ENCODE measurements at places on chromosomes 1 and 21.

GRCh38 chr1:171446386-171446785 is 38.9 kb upstream of the PRRC2C start:
- no peak for DNase-seq

DNA sequence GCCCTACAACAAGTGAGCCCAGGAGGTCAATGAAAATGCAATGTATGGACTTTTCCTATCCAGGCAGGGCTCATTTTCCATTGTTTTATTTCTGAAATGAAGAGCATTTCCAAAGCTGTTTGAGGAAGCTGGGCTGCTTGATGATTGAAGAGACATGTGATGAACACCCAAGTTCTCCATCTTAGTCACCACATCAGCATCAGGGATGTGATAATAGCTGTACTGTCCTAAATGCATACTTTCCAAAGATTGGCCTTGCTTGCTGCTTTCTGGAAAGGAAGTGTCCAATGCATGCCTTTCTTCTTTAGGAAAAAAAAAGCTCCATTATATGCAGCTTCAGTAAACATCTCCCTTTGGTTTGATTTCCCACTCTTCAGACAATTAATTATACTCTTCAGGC is 425.9 kb upstream of the RUNX1 start:
- DNase-seq, result no peak

DNA sequence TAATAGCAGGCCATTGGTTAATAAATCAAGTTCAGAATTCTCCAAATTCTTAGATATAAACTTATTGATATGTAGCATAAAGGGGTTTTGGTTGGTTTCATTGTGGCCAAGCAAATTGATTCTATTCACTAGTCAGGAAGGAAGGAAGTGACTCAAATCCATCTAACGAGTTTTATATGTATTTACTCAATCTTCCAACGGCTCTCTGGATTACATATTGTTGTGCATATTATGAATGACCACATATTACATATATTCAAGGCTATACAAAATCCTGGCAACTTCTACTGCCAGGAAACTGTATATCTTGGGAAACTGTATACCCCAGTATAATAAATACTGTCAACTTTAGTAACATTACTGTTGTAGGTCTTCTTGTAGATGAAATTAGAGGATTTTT is 20.1 kb upstream of the PDE4B start:
- DNase-seq, result no peak

- DNase-seq, result no peak
Measured at GRCh38 chr1:211285196-211285595, 26.0 kb downstream of the RCOR3 start.

DNA sequence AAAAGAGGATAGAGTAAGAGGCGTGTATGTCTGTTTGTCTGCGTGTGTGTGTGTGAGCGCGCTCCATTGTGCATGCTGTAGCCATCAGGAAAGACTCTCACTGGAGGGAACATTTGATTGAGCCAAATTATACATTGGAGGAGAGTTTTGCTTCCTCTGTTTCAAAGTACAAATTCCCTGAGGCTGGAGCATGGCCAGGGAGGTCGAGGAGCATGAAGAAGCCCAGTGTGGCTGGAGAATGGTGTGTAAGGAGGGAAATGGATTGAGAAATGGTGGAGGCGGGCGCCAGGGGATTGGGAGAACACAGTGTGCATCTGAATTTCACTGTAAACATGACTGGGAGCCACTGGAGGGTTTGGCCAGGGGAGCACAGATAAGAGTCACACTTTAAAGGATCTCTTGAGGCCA is 22.1 kb upstream of the EFNA1 start:
- DNase-seq, result no peak

DNA sequence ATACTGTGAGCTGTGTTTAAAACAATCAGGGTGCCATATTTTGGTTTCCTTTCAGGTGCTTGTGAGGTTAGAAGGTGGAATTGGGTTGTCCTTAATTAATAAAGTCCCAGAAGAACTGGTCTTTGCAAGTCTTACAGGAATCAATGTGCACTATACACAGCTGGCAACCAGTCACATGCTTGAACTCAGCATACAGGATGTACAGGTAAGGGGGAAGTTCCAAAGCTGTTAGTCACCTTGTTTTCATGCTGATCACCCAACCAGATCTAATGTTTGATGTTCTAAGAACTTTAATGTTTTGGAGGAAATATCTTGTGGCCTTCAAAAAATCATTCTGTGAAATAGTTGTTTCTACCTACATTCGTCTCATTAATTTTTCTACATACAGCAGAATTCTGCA is 156.3 kb downstream of the VPS13D start:
- peak; percentile 10 for DNase-seq

- no peak for DNase-seq
Measured at GRCh38 chr1:61523893-61524605, 200.9 kb downstream of the TM2D1 start.

DNA sequence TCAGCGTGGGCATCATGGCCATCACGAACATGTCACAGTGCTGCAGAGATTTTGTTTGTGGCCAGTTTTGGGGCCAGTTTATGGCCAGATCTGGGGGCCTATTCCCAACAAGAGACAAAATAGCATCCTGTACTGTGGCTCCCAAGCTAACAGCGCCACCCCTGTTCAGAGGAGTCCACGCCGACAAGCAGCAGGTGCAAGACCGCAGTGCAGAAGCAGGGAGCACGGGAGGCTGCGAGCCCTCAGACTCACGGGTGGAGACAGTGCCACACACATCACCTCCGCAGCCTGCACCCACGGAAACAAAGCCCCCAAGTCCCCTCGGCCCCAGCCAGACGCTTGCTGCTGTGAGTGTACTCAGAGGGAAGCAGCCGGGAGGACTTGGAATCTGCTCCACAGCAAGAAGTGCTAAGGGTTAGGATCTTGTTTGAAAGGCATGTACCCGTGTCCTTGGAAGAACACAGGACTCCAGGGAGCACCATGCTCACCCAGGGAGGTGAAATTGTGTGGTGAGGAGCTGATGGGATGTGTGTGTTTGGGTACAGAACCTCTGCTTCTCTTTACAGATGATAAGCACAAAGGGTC is 7.1 kb downstream of the TCP10L start:
- no peak for DNase-seq

- DNase-seq, result no peak
Measured at GRCh38 chr1:214003233-214003632, 15.5 kb downstream of the PROX1 start.

DNA sequence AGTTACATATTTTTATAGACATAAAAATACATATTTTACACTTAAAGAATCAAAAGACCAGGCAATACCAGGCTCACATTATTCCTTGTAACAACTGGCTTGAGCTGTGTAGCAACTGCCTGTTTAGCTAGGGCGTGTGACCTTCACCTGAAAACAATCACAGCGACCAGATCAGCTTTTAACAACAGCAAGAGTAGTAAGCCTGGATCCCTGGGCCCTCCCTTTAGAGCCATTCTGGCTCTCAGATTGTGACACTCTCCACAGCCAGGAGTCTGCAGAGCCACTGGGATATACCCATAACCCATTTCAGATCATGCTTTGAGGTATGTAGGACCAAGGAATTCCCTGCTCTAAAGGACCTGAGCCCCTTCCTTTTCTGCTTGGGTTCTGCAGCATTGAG is 29.4 kb upstream of the GNG4 start:
- no peak for DNase-seq

DNA sequence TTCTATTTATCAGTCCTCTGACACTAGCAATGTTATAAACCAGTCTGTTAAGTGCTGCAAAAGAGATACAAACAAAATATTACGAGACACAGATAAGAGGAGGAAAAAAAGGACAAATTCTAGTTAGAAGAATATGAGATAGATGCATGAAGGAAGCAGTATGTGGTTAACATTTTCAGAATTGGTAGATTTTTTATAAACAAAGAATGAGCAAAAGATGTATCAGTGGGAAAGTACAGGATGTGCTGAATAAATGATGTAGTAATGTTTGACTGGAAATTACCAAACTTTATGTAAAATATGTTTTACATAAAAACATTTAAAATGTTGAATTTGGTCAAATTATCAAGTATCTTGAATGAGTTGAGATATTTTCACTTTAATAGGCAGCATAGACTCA is 574.2 kb downstream of the NUF2 start:
- no peak for DNase-seq

GRCh38 chr1:48246727-48247126 is 24.2 kb downstream of the SLC5A9 start:
- DNase-seq, result no peak

- DNase-seq, result no peak
Measured at GRCh38 chr1:7104339-7104738, 319.1 kb downstream of the CAMTA1 start.

DNA sequence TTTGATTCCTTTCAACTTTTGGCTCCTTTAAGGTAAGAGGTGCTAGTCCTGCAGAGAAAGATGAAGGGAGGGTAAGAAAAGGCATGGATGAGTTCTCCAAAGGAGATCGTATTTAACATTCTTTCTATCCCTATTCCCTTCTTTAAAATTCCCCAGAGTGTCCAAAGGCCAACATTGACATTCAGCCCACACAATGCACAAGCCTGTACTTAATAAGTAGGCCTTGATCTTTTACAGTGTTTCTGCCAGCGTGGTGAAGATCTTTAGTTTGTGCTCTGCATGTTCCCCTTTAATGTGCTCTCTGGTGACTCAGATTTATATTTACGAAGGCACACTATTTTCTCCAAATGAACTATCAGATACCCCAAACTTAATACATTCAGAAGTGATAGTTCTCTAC is 582.5 kb upstream of the RGS18 start:
- no peak for DNase-seq

GRCh38 chr21:23968008-23968407 is 1639.3 kb downstream of the MRPL39 start:
- DNase-seq, result no peak

DNA sequence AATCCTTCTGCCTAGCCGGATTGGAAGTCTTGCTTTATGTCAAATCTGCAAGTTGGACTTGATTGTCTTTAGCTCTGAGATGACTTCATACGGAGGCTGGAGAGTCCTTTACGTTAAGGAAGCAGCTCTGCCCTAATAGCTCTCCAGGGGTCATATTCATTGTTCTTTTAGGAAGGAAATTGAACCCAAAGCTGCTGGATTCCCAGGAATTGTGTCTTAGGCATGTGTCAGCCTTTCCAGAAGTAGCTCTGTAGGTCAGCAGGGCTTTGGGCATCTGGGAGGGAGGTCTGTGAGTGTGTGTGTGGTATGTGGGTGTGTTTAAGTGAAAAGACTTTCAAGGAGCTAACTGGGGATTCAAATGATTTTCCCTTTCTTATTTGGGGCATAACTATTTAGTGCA is 82.4 kb downstream of the ABCA4 start:
- DNase-seq, result no peak

DNA sequence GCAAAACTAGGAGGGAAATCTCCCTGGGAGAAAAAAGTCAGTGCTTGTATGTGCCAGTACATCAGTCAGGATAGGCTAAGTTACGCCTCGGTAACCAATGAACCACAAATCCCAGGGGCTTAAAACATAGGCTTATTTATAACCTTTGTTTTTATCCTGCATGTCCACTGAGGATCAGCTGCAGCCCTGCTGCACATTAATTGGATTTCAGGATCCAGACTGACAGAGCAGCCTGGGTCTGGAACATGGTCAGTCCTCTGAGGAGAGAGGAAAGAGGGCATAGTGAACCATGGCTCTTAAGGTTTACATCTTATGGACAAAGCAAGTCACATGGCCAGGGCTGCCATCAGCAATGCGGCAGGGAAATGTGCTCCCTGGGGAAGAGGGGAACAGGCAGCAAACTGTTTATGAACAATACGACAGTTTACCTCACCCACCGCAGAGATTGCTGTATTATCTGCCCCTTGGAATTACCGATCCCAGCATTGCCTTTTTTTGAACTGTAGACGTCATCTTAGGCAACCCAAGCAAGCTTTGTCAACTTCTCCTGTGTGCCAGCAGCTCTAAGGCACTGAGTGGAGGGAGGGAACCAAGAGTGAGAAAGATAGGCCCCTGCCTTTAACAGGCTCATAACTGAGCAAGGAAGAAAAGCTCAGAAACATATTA is 9.1 kb upstream of the SPRR4 start:
- DNase-seq, result no peak

- no peak for DNase-seq
Measured at GRCh38 chr1:237448042-237448441, 406.1 kb downstream of the RYR2 start.

- no peak for DNase-seq
Measured at GRCh38 chr1:45730075-45730779, 20.2 kb downstream of the IPP start.

DNA sequence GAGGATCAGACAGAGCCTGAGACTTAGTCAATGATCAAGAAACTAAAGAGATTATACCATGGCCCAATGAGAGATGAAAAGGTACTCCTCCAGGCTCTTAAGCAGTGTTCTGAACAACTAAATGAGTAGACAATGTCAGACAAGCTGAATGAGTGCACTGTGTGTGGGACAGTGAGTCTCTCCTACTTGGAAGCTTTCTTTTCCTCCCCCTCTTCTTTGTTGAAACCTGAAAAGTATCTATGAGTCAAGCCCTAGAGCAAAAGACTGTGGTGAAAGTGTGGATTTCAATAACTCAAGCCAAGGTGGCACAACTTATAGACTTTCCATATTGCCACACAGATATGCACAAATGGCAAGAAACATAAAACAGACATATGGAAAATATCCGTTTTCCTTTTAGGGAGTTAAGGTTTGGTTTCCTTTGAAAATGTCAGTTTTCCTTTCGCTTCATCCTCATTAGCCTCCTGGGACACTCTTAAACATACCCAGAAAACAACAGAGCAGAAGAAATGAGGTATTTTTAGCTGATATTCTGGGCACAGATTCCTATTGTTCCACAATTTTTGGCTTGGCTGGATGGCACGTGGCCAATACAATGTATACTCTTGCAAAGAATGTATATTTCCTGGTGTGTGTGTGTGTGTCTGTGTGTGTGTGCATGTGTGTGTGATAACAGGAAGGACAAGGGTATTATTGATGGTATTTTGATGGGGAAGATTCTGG is 96.6 kb downstream of the LMX1A start:
- no peak for DNase-seq

GRCh38 chr1:39105841-39106765 is 80.0 kb downstream of the NDUFS5 start:
- DNase-seq, result no peak
